AG09319 (cell line): ENCODE measurements at places on chromosomes 4 and X.

DNA sequence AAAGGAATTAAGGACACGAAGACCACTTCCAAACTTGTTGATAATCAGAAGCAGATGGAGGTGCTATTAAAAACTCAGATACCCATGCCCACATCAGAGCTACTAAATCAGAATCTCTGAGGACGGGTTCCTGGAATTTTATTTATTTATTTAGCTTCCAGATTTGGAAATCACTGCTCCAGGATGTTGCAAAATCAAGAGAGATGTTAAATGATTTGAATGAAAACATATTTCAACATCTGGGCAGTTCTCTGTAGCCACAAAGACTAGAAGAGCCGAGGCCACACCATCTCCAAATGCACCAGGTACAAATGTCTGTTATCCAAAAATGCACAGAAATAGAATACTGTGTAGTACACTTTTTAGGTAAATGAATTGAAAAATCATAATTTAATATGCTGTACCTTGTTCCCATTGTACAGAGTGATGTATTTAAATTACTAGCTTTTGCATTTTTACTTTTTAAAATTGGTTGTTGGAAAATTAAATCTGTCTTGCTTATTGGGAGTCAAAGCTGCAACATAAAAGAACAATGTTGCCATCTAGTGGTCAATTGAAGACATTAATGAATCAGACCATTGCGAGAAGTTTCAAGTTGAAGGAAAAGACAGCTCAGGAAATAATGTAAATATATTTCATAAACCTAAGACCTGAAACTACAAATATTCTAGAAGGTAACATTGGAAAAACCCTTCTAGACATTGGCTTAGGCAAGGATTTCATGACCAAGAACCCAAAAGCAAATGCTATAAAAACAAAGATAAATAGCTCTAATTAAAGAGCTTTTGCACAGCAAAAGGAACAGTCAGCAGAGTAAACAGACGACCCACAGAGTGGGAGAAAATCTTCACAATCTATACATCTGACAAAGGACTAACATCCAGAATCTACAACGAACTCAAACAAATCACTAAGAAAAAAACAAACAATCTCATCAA lies 151.3 kb upstream of the TTC29 start:
- no peak for DNase-seq

GRCh38 chr4:40462326-40462725 lies 127.2 kb downstream of the CHRNA9 start:
- DNase-seq: no peak

- peak; percentile 22 for DNase-seq
These were observed 89.3 kb downstream of the RLIM start for GRCh38 chrX:74525116-74525515.

GRCh38 chr4:87574996-87575395 lies 33.3 kb upstream of the DSPP start:
- DNase-seq: no peak

DNA sequence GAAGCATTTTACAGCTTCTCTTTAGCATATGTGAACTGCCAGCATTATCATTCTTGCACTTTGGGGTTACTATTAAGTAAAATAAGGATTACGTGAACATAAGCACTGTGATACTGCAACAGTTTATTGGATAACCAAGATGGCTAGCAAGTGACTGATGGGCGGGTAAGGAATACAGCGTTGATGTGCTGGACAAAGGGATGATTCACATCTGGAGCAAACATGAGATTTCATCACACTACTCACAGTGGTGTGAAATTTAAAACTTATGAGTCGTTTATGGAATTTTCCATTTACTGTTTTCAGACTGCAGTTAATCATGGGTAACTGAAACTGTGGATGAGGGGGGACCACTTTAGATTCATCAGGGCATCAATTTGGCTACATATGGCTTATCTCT lies 16.0 kb downstream of the NBDY start:
- peak; percentile 24 for DNase-seq

DNA sequence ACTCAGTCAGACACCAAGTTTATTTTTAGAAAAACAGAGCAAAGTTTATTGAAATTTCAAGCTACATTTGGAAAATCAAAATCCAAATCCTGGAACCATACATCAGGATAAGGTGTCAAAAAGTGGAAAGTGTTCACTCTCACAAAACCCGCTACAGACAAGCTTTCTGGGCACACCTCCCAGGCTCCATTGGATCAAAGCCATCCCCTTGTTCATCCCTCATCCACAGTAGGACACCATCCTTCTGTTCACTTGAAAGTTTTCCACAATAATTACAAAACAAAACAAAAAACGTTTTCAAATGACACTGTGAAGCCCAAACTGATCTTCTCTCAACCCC lies 62.4 kb downstream of the TSC22D3 start:
- no peak for DNase-seq

DNA sequence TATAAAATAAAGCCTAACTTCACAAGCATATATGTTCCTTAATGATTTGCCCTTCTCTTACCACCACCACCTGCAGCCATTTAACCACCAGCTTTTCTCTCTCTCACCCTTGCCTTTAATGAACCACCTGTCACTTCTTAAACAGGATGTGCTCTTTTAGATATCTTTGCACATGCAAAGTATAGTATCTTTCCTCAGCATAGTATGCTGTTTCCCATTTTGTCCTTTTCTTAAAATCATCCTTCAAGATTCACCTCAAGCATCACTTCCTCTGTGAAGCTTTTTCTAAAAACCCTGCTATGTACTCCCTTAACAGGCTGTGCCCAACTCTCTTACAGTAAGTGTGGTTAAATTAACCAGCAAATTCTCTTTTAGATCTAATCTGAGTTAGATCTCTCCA lies 8.2 kb upstream of the CNOT6L start:
- no peak for DNase-seq

- DNase-seq: no peak
These were observed 221.9 kb upstream of the MBNL3 start for GRCh38 chrX:132710656-132711155.

GRCh38 chrX:19072372-19072771 lies 49.9 kb downstream of the ADGRG2 start:
- DNase-seq: no peak

DNA sequence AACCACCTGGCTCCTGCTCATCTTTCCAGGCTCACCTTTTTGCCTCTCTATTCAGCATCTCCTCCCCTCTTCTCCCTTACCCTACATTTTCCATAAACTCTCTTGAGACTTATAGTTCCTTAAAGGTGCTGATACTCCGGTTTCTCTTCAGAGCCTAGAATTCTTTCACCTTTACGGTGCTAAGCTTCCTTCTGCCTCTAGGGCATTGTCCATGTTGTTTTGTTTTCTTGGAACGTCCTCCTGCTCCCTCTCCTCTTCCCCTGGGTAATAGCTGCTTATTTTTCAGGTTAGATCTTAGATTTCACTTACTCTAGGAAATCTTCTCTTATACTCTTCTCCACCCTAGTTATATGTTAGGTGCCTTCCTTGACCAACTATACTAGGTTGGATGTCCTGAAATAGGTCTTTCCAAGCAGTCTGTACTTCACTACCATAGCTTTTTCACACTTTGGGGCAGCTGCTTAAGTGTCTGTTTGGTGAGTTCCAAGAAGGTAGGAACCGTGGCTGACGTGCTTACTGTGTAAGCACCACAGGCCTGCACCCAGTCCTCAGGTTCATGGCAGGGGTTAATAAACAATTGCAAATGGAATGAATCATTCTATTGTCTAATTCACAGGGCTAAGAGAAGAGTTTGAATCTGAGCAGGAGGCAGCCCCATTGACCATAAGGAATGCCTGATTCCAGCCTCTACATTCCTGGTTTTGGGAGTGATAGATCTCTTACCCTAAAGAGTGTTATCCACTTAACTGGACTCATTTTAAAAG lies 227.5 kb downstream of the MGST2 start:
- DNase-seq: no peak

- no peak for DNase-seq
These were observed 68.7 kb downstream of the APBB2 start for GRCh38 chr4:41145571-41146078.

DNA sequence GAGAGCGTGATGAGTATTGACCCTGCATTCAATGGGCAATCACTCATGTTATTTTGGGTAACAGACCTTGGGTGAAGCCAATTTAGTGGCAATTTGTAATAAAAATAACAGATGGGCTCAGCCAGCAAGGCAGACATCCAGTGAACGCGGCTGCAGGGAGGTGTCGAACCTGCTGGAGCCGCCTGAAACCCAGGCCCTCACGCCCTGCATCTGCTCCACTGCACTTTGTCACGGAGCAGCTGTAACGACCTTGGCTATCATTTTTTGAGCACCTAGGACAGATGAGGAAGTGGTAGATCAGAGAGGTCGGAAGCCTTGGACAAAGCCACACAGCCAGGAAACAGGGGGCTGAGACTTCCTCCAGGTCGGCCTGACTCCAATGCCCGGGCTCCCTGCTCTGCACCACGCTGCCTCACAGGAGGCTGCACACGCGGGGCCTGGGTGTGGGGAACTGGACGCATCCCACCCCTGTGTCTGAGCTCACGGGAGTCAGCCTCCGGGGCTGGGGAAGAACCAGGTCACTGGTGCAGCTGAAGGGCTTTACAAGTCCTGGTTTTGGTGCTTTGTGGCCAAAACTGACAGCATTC lies 19.4 kb downstream of the HMX1 start:
- DNase-seq: no peak

DNA sequence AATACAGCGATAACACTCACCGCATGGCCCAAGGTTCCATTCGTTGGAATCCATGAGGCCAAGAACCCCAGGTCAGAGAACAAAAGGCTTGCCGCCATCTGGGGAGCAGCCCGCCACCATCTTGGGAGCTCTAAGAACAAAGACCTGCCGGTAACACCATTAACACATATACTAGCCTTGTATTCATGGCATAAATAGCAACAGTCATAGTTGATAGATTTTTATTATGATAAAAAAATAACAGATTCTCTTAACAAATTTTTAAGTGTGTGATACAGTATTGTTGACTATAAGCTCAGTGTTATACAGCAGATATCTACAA lies 309.4 kb downstream of the GLUD2 start:
- DNase-seq: no peak

DNA sequence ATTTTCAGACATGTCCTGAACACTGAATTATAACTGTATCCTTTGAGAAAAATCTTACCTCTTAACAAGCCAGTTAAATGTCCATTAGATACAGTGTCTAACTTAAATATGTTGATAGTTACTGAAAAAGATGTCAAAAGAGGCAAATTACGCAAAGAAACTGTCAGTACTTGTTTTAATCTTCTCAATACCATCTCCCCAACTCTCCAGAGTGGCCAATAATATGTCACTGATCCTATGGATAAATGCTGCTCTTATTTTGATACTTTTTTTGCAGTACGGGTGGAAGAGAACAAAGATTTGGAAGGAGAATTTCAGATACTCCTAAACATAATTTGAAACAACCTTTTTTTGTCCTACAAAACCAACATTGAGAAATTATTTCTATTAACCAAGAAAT lies 192.7 kb downstream of the CBR4 start:
- no peak for DNase-seq

- DNase-seq: no peak
These were observed 14.1 kb downstream of the MFAP3L start for GRCh38 chr4:170011921-170012628.

GRCh38 chr4:124953061-124953460 lies 240.5 kb upstream of the ANKRD50 start:
- no peak for DNase-seq
